Hematopoietic multipotent progenitor cell treated with erythropoietin and hydrocortisone succinate and interleukin-3 and kit ligand, for 15 days (in vitro differentiated cells): ENCODE measurements at places on chromosomes 1 and 21.

DNA sequence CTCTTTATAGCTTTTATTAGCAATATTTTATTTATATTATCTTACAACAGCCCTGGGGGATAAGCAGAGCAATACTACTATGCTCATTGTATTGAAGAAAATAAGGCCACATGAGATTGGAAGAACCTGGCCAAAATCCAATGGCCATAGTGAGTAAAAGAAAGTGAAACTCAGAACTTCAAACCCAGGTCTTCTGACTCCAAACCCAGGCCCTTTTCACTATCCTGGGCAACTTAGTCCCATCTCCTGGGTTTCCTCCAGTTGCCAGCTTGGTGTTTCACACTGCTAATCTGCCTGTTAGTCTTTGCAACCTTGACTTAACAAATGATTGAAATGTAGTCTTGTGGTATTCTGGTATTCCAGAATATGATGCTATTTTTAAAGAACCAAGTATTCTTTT is 22.4 kb upstream of the EXO1 start:
- DNase-seq = no peak

GRCh38 chr21:44295163-44295573 is 4.7 kb upstream of the PFKL start:
- no peak for DNase-seq

DNA sequence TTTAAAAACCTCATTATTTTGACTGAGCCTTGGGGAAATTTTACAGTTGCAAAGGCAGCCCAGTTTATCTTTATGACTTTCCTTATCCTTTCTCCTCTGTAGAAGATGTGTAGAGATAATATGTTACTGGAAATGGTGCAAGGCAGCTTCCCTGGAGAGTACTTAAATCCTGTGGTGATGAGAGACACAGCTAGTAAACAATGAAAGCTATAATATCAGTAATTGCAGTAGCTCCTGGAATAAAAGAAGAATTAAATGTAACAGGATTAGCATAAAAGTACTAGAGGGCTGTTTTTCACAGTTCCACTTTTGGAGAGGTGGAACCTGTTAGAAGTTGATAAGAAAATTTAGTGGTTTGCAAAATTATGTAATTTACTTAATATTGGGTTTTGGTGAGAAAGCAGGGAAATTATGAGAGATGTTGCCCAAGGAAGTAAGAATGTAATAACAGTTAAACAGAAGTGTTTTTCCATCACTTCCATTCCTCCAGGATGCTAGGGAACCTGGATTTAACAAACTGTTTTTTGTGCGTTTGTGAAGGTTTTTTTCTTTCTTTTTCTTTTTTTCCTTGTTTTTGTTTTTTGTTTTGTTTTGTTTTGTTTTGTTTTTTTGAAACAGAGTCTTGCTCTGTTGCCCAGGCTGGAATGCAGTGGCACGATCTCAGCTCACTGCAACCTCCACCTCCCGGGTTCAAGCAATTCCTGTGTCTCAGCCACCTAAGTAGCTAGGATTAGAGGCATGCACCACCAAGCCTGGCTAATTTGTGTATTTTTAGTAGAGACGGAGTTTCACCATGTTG is 15.7 kb upstream of the EDEM3 start:
- peak; percentile 40 for DNase-seq

DNA sequence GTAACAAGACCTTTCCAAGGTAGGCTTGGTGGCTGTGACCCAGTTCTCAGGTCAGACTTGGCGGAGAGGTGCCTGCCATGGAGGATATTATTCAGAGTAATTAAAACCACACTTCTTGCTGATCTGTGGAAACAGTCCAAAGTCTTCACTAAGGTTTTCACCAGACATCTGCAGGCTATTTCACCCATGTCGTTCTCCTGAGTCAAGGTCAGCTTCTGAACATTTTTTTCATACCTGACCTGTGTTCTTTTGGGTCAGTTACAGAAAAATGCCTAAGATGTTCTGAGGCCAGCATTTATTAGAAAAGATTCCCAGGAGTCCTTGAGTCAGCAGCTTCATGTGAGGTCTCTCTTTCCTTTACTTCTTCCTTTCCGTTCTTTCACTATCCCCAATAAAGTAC is 54.9 kb downstream of the RGL1 start:
- no peak for DNase-seq

GRCh38 chr1:87329051-87329525 is 408 bp downstream of the LMO4 start:
- peak; percentile 32 for DNase-seq

GRCh38 chr1:238029126-238029525 is 138.4 kb upstream of the ZP4 start:
- DNase-seq = no peak
